ENCODE measurements at places on chromosomes 13 and 19.

DNA sequence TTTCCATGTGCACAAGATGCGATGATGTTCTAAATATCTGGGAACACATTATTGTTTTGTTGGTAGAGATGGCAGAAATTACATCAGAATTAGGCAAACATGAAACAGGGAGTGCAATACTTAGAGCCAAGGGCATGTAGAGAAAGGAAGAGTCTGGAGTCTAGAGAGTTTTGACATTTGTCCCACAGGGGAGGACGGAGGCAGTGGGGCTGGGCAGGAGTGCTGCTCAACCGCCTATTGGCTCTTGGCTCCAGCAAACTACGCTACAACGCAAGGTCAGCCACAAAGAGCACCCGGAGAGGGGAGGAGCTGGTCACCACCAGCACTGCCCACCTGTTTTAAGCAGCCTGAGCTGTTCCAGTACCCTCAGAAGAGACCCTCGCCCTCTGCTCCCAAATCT lies 108.3 kb downstream of the ABCC4 start:
- no peak for DNase-seq

GRCh38 chr19:39864118-39864517 lies 17.9 kb upstream of the FBL start:
- DNase-seq: no peak

GRCh38 chr19:20388706-20389225 lies 176.8 kb downstream of the ZNF737 start:
- no peak for DNase-seq

DNA sequence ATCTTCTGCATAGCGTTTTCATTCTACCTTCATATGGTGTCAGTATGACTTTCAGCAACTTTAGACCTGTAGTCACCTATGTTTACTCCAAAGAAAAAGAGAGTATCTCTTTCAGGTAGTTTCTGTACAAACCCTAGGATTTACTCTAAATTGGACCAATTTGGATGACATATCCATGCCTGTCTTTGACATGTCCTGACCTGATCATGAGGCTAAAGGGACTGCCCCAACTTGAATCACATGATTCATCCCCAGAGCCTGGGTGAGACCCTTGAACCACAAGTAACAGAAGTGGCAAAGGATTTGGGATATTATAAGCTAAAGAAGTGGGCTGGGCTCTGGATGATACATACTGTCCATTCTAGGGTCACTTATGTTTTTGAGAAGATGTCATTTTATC lies 124.5 kb upstream of the CSNK1A1L start:
- DNase-seq: no peak

GRCh38 chr19:16088351-16089009 lies 12.2 kb downstream of the TPM4 start:
- DNase-seq: no peak

DNA sequence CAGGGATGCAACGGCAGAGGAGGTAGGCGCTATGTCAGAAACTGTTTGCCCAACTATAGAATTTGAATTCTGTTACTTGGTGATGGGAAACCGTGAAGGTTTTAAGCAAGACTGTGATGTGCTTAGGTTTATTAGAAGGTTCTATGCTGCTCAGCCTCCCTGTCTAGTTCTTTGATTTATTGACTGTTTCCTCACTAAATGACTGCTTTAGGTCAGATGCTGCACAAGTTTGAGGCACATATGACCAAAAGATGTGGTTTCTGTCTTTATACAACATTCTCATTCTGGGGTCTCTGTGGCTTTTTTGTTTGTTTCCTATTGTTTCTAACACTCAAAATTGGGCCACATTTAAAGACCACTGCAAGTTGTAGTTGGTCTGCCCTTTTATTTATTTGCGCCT lies 323.0 kb upstream of the OBI1 start:
- no peak for DNase-seq

GRCh38 chr19:50478901-50479715 lies 2.5 kb upstream of the GARIN5A start:
- no peak for DNase-seq

DNA sequence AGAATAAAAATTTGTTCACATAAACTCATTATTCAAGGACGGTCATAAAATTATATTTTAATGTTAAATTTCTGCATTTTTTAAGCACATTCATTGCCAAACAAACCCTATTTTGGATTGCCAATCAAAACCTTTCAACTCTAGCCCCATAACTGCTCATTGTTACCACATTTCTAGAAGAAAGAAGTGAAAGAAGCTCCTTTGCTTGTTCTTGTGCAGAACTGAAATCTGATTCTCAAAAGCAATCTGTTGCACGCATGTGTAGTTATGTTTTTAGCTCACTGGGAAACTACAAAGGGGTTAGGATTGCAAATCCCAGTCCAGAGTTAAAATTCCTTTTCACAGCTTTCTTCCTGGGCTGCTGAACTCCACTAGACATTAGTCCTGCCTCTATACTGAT lies 109.5 kb upstream of the MIR17HG start:
- DNase-seq: no peak

GRCh38 chr13:109333893-109334651 lies 452.3 kb downstream of the IRS2 start:
- no peak for DNase-seq

- no peak for DNase-seq
Measured at GRCh38 chr13:111844222-111844671, 222.7 kb upstream of the SOX1 start.

DNA sequence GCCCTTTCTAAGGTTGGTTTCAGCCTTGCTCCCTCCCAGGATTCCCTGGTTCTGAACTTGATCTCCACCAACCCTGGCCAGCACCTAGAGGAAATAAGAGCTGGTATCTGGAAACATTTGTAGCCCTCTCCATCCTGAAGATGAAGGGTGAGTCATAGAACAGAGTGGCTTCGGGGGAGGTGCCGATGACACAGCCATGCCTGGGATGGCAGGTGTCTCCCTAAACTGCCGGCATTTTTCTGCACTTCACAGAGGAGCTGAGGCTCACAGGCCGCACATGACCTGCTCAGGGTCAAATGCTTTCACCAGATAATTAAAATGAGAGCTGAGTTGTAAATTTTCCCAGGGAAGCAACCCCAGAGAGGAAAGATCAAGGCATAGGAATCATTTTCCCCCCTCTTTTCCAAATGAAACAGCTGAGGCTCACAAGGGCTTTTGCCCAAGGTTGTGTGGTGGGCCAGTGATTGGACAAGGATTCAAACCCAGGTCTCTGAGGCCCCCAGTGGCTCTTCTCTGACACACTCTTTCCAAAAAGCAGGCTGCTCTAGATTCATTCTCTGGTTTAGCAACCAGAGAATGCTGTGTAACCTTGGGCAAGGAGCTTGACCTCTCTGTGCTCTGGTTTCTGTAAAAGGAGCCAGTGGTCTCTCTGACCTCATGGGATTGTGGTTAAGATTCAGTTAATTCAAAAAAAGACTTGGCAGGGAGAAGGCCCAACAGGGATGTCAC lies 1.2 kb upstream of the SLC25A42 start:
- no peak for DNase-seq

GRCh38 chr13:110980921-110981320 lies 66.1 kb upstream of the ANKRD10 start:
- DNase-seq: no peak

- DNase-seq: no peak
Measured at GRCh38 chr13:61123538-61124289, 291.9 kb downstream of the PCDH20 start.

GRCh38 chr13:100517728-100518127 lies 70.9 kb downstream of the GGACT start:
- no peak for DNase-seq

DNA sequence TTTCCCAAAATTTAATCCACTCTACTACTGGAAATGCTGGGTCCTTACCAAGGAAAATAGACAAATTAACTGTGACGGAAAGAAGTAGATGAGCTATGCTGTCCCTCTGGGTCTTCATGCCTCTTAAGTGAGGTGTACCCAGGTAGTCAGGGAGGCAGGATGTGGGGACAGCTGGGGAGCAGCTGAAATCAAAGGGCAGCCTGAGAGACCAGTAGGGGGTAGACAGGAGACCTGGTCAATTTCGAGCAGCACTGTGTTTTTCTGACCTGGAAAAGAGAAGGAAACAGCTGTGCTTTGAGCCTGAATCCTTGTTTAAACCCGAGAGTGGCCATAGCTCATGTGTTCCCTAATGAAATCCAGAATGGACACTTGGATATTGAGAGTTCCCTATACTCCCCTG lies 587.3 kb downstream of the EFNB2 start:
- no peak for DNase-seq

DNA sequence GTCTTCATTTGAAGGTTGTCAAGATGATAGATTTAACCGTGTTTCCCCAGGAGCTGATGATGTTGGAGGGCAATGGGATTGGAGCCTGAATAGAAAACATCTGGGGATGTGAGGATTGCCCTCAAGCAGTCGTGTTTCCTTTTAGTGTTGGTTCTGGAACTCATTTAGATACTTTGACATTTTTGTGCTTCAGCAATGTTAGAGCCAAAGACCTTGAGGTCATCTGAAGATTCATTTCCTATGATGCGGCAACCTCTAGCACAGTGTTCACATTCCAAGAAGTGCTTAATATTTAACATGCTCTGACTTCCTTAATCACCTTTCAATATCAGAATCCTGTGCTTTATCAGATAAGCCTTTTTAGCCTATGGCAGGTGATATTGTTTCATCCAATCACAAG lies 82.7 kb downstream of the SLC10A2 start:
- no peak for DNase-seq

- DNase-seq: no peak
Measured at GRCh38 chr19:32438751-32439150, 33.2 kb downstream of the DPY19L3 start.

DNA sequence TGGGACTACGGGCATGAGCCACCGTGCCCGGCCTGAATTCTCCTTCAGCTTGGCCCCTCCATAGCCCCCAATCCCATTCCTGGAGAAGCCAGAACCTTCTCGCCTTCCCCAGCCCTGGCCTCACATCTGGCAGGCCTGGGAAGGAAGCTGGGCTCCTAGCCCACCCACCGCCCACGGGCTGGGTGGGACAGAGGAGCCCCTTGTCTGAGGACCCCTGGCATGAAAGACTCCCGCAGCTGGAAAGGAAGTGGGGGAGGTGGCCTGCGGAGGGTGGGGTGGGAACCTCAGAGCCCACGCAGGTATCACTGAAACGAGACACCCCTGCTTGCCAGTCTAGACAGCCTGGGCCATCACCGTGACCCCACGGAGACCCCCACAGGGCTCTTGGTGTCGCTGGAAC lies 7.7 kb upstream of the NANOS3 start:
- no peak for DNase-seq

DNA sequence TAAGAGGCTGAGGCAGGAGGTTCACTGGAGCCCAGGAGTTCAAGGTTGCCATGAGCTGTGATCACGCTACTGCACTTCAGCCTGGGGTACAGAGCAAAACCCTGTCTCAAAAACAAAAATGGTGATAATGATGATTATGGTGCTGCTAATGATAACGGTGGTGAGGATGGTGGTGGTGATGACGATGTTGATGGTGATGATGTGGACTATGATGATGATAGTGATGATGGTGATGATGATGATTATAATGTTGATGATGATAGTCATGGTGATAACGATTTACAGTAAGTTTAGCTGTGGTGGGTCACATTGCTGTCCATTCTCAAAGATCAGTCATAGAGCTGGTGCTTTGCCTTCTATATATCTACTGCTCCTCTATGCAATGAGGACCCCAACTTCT lies 1340.6 kb downstream of the UQCRFS1 start:
- no peak for DNase-seq

- DNase-seq: no peak
Measured at GRCh38 chr13:45439781-45440462, 21.7 kb upstream of the SLC25A30 start.

DNA sequence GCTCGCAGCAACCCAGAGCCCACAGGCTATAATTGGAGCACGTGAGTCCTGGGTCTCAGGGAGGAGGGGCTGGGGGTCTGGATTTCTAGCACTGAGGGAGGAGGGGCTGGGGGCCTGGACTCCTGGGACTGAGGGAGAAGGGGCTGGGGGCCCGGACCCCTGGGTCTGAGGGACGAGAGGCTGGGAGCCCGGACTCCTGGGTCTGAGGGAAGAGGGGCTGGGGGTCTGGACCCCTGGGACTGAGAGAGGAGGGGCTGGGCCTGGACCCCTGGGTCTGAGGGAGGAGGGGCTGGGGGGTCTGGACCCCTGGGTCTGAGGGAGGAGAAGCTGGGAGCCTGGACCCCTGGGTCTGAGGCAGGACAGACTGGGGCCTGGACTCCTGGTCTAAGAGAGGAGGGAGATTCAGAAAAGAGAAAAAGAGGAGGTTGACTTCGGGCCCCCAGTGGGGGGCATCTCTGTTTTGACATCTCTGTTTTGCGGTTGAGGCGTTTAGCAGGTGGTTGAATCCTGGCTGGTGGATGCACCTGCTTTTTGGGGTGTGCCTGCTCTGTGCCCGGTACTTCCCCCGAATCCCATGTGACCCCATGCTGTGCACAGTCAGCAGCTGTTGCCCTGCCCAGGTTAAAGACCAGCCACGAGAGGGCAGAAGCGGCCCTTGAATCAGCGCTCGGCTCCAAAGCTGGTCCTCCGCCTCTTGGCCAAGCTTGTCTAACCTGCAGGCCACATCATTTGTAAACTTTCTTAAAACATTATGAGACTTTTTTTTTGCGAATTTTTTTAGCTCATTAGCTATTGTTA lies 10.5 kb downstream of the PVR start:
- peak; percentile 56 for DNase-seq

DNA sequence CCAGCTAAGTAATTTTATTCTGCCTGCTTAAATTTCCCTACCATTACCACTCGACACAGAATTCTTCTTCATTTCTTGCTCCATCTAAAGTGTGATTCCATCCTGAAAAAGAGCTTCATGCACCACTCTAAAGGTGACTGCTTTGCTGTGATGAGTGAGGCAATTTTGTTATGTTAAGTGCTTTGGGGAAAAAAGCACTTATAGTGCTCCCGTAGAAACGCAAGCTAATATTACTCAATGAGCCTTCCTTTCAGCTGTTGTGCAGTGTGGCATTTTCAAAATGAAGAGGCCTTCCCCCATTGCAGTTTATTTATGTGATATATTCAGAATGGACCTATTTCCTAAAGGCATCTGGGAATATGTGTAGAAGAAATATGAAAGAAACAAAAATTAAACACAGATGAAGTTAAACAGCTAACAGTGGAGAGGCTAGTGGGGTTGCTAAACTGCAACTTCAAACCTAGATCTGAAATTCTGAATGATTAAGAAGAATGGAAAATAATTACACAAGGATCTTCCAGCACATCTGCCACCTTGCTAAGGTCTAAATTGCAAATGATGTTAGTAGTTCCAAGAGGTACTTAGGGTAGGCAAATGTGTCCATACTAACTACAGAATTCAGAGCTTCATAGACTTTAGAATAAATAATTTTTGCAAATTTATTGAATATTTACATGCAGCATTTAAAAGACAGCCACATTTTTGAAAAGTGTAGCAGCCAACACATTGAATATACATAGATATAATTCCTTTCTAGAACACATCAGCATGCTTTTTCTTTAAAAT lies 211.7 kb downstream of the DCT start:
- DNase-seq: no peak

GRCh38 chr13:89490661-89491060 lies 1819.5 kb downstream of the SLITRK5 start:
- DNase-seq: no peak

- no peak for DNase-seq
Measured at GRCh38 chr13:51282322-51282721, 57.2 kb upstream of the SERPINE3 start.
